Anterior cingulate cortex (tissue), 58 donors: ENCODE measurements at places on chromosomes 12 and 14.

DNA sequence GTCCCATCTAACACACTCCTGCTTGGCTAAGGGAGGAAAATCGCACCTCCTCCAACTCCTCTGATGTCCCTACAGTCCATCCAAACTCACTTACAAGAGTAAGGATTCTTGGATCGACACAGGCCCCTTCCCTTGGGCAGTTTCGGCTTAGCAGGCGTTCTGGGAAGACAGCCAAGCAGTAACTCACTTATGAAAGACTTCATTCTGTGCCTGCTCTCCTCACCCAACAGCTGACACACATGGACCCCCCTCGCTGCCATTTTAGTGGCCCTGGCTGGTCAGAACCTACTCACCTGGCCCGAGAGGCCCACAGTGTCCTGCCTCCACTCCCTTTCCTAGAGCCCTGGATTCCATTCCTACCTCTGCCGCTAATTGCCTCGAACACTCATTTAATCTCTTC is 52.3 kb upstream of the BCL2L14 start:
- peak; percentile 22 for DNase-seq

GRCh38 chr12:90333939-90334338 is 621.0 kb downstream of the CCER1 start:
- no peak for DNase-seq

- no peak for DNase-seq
Measured at GRCh38 chr14:102924632-102925588, 2.4 kb downstream of the AMN start.

GRCh38 chr12:85531341-85531740 is 251.3 kb downstream of the ALX1 start:
- no peak for DNase-seq

DNA sequence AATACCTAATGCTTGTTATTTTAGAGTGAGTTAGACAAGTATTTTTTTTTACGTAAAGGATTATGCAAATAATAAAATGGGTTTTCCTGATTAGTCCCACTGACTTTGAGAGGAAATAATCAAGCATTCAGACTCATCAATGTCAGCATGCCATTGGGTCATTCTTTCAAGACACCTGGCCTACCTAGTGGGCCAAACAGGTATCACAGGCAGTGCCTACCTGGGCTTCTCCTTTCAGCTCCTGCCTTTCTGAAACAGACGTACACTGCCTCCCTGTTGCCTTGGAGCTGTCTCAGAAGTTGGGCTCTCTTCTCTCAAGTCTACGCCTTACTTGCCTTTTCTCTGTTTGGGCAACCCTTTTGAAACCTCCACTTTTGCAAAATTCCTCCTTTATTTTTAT is 545.6 kb downstream of the SNAPC1 start:
- DNase-seq: no peak

DNA sequence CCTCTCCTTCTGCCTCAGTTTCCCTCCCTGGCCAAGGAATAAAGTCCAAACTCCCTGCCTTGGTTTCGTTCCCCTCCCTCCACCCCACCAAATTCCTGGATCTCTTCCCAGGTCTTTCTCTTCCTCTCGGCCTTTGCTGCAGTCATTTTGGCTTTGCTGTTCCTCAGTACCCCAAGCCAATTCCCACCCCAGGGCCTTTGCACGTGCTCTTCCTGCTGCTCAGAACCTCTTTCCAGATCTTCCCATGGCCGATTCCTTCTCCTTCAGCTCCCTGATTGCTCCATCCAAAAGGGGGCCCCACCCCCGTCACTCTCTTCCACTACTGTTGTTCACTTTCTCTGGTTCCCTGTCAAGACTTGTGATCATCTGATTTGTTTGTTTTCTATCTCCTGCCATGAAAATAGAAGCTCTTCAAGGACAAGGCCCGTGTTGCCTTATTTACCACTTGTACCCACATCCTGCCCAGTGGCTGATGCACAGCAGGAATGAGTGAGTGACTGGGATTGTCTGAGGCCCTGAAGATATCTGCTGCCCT is 3.1 kb downstream of the HNF1A start:
- DNase-seq: no peak

DNA sequence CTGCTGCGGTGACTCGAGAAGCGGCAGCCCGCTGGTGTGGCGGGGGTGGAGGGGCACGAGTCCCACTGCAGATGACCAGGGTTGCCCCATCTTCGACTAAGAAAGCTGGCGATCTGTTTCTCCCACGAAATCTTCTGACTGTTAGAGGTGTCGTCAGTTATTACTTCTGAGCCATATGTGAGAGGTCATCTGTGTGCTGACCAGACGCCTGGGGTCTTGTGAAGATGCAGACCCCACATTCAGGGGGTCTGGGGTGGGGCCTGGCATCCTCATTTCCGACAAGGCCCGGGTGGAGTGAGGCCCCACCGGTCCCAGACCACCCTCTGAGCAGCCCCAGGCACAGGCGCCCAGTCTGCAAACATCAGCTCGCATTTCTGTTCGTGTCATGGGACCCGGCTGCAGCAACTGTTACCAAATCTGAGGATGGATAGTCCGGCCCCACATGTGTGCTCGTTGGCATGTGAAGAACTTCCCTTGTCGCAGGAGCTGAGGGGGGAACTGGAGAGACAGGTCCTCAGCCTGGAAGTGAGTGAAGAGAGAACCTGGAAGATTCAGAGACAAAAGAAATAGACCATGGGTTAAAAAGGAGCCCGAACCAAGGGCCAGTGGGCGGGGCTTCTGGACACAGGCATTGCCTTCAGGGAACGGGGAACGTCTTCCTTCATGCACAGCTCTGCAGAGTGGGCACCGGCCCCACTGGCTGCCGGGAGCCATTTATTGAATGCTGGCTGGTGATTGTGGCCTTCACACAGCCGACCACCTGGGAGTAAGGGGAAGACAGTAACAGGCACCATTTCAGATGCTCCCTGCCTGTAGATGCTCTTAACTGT is 135.2 kb downstream of the ADGRD1 start:
- no peak for DNase-seq

GRCh38 chr14:81811705-81812269 is 278.1 kb upstream of the SEL1L start:
- no peak for DNase-seq

- no peak for DNase-seq
Measured at GRCh38 chr12:88723219-88723618, 142.9 kb upstream of the KITLG start.

- no peak for DNase-seq
Measured at GRCh38 chr12:111886662-111887545, 44.9 kb downstream of the MAPKAPK5 start.

GRCh38 chr12:122880668-122881067 is 15.3 kb downstream of the VPS37B start:
- peak; percentile 48 for DNase-seq

DNA sequence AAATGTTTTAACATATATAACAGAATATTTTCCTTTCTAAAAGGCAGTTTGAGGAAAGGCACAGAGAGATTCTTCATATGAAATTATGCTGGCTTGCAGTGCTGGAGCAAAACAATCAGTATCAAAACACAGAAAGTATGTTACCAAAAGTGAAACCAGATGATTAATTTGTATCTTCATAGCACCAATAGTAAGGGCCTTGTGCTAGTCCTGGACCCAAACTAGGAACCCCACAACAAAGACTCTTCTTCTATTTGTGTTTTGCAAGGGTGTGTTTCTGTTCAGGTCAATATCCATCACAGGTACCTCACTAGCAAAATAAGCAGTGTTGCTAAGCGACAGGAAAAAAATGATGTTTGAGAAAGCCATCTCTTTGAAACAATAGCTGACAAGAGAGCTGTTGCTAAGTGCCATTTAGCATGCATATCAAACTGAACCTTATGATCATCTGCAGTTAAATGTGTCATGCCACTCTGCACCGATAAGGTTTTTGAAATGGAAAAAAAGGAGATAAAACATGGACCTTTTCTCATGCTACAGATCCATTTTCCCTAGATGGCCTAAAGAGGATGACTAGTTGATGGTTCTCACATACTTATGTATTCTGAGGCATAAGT is 196.2 kb upstream of the ALG10 start:
- no peak for DNase-seq

DNA sequence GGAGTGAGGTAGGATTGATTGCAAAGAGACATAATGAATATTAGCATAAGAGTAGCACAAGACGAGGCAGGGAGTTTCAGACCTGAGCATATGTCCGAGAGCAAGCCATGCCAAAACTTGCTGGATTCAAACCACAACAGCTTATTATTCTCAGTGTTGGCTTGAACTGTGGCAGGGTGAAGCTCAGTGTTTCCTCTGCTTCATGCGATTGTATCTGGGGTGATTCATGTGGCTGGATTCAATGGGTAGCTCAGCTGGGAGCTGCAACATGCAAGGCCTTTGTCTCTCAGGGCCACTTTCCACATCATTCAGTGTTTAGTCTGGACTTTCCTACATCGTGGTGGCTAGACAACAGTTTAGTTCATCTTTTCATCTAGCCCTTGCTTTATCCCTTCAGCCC is 22.1 kb upstream of the E2F7 start:
- peak; percentile 5 for DNase-seq

GRCh38 chr12:123106640-123107359 is 44.1 kb downstream of the PITPNM2 start:
- no peak for DNase-seq

GRCh38 chr12:93990832-93991803 is 157.3 kb upstream of the PLXNC1 start:
- DNase-seq: peak; percentile 39

- DNase-seq: no peak
Measured at GRCh38 chr14:55607386-55607785, 27.4 kb downstream of the KTN1 start.

DNA sequence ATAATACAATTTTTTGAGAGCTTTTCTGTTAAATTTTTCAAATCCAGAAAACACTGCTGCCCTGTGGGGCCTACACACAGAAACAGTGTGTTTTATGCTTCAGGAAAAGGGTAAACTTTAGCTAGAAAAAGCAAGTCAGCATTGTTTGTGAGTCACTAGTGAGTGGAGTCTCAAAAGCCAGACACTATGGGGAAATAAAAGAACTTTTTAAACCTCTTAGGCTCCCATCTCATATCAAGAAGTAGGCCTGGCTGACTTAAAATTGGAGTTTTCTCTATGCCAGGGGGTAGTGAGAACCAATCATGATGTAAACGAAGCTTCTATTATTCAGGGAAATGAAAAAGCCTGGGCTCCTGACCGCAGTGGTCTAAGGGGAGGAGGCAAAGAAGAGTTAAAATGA is 12.6 kb downstream of the GPR65 start:
- no peak for DNase-seq

DNA sequence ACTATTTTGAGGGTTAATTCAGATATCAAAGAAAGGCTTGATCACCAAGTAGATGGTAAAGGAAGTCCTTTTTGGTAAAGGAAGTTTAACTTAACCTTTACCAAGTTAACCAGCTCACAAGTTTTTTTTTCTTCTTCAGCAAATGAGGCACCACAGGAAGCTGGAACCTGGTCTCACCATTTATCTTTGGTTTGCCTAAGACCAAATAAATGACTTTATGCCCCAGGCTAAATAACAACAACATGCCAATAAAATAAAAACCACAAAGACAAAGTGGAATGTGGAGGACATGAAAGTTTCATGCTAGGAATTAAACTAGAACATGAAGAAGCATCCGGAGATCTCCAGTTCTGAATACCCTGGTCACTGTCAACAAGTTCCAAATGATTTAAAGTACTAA is 116.8 kb upstream of the PRICKLE1 start:
- no peak for DNase-seq

DNA sequence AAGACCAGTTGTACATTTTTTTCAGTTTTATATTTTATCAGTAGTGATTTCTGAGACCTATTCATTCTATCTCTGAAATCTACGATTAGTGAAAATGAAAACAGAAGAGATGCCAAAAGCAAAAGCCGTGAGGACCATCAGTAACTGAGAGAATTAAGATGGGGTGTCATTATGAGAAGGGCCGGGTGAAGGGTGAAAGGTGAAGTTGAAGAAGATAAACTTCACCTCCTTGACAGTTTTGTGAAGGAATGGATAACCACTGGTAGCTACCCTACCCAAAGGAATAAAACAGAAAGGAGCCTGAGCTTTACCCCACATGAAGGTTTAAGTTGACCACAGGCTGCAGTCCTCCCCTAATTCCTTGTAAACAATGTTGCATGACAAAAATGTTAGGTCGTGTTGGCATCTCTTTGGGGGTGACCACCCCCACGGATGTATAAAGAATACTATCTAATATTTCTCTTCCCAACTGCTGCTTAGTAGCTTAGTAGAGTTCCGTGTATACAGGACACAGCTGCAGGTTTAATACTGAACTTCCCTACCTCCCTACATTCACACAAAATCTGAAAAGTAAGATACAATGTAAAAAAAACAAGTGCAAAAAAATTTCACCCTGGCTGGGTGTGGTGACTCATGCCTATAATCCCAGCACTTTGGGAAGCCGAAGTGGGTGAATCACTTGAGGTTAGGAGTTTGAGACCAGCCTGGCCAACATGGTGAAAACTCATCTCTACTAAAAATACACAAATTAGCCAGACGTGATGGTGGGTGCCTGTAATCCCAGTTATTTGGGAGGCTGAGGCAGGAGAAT is 23.9 kb downstream of the GPR19 start:
- no peak for DNase-seq

DNA sequence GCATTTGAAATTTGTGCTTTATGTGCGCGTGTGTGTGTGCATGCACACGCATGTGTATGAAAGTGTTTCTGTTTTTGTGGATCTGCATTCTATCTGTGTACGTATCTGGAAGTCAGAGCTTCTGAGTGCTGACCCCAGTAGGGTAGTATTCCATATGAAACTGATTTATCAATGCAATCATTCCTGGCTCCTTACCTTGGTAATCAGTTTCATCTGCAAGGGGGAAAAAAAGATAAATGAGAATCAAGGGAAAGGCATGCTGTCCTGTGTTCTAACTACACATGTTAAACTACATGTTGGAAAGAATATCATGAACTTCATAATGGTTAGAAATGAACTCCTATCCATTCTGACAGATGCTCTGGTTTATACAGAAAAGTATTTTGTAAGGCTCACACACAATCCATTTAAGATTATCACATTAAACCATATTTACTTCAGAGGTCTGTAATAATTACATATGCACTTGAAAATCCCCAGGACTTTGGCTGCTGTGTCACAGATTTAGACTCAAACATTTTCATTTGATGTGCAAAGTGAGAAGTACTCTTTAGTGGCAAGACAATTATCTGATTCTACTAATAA is 276.1 kb upstream of the LMO3 start:
- no peak for DNase-seq

- no peak for DNase-seq
Measured at GRCh38 chr12:113853491-113853890, 112.6 kb downstream of the RBM19 start.

DNA sequence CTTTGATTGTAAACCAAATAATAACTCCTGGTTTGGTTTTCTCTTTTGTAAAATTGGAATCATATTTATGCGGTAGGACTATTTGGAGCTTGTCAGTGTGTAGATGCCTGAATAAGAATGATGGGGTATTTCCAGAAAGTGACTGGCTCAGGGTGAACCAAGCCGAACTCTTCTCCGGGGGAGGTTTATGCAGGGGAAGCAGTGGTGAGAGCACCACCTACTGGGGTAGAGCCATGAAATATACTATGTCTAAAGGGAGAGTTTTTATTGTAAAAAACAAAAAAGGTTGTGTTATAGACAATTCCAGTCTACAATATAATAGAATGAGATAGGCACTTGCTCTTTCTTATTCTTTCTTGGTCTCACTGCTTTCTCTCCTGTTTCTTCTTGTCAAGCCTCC is 222.9 kb upstream of the SLC16A7 start:
- DNase-seq: peak; percentile 17

GRCh38 chr14:60722107-60722356 is 2.1 kb downstream of the SIX4 start:
- DNase-seq: no peak
